ENCODE measurements at places on chromosomes 7 and 10.
A peak's percentile ranks its signal among the peaks of the same experiment; 100 is the strongest.

DNA sequence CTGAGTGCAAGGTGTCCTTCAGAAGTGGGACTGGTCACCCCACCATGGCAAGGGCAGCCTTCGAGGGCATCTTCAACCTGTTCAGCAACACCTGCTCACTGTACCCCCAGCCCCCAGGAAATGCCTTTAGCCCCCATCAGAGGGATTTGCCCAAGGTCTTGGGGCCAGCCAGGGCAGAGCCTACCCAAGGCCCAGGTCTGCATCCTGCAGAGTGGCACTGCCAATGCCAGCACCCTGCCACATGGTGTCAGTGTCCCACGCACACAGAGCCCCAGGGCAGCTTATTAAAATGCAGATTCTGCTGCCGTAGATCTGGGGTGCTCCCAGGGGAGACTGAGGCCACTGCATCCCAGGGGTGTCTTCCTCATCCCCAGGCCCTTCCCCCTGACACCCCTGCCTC lies 106.2 kb upstream of the KCTD7 start:
- peak; percentile 68 for DNase-seq

GRCh38 chr10:112821663-112822062 lies 128.4 kb upstream of the TCF7L2 start:
- DNase-seq: no peak

DNA sequence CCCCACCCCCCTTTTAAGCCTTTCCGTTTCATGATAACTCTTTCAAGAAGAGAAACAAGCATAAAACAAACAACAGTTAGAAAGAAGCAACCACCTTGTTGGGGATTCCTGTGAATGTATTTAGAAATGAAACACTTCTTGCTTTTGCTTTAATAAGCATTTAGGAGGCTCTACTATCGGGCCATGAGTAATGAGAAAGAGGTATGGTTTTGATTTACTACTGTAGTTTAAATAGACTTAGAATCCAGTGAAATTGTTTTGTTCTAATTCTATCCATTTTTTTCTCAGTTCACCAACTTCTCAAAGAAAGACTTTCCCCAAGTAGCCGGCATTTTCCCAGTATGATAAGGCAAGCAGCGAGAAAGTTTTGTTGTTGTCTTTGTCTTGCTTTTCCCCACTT lies 168.7 kb upstream of the HABP2 start:
- DNase-seq: no peak

DNA sequence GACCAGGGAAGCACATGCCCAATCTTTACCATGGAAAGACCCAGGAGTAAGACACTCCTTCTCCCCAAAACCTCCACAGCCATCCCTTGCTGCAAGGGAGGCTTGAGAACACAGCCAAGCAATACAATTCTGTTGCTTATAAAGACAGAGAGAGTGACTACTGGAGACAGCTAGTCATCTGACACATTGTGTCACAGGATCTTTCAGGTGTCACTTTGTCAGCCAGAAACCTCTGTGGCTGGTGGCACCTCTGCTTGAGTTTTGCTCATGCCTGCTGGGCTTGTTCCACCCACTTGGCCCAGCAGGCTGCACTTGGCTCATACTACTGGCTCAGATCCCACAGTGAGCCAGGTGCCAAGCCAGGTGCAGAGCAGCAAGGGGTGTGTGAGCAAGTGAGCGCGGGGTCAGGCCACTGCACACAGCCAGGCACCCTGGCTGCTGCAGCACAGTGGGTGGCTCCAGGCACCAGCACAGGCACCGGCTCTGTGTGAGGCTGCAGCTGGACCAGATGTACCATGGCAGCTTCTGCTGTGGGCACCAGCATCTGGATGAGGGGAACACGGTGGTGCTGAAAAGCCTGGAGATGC lies 12.4 kb upstream of the PRLHR start:
- no peak for DNase-seq

GRCh38 chr7:126501617-126502016 lies 751.1 kb downstream of the GRM8 start:
- DNase-seq: no peak

GRCh38 chr7:116198748-116199410 lies 11.5 kb upstream of the TES start:
- no peak for DNase-seq

DNA sequence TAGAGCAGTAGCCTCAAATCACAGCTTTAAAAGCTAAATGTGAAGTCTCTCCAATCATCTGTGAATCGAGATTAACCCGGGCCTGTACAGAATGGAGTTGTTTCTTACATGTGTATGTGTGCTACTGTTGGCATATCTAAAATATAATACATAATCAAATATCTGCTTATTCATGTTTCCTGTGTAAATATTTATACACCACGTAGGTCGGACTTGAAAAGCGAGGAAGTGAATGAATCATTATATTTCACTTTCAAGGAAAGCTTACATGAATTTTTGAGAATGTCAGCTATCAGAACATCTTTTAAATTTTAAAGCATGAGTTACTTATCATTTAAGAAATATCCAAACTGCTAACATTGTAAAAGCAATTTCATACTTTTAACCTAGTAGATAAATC lies 233.3 kb downstream of the SLC25A13 start:
- no peak for DNase-seq
